ENCODE measurements at places on chromosomes 2 and 18.
A peak's percentile ranks its signal among the peaks of the same experiment; 100 is the strongest.

GRCh38 chr2:106941372-106941993 is 55.5 kb upstream of the ST6GAL2 start:
- no peak for DNase-seq

- no peak for DNase-seq
These were observed 87.7 kb downstream of the RAPGEF4 start for GRCh38 chr2:172823261-172823850.

DNA sequence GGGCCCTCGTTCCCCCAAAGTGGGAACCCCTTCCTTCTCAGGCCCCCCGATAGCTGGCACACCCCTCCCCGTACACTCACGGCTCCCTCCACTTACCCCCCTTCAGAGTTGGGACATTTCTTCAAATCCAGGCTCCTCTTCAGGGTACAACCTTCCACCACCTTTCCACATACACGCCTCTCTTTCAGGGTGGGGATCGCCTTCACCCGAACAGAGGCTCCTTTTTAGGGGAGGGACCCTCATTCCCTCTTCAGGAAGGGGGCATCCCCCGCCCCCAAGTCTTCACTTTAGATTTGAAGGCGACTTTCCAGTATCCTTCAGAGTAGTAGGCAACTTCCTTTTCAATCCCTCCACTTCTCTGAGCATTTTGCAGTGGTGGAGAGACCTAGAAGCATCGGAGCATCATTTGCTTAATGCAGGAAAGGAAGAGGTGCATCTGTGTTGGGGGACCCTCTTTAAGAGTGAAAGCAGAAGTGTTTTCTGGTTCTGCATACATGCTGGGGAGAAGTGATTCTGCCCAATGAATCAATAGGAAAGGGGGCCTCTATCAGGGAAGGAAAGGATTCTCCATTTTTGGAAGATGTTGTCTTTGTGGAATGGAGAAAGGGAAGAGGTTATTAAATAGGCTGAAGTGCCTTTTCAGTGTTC is 845 bp downstream of the EML4 start:
- DNase-seq, result no peak

GRCh38 chr2:29724282-29724681 is 197.1 kb downstream of the ALK start:
- DNase-seq, result no peak

- DNase-seq, result no peak
These were observed 72.4 kb downstream of the ID2 start for GRCh38 chr2:8754106-8754776.

GRCh38 chr2:239018271-239019182 is 170.6 kb downstream of the TWIST2 start:
- no peak for DNase-seq

GRCh38 chr2:86229221-86229620 is 30.0 kb downstream of the MRPL35 start:
- DNase-seq, result no peak

- no peak for DNase-seq
These were observed 145.1 kb upstream of the CCDC195 start for GRCh38 chr2:224861266-224861665.

DNA sequence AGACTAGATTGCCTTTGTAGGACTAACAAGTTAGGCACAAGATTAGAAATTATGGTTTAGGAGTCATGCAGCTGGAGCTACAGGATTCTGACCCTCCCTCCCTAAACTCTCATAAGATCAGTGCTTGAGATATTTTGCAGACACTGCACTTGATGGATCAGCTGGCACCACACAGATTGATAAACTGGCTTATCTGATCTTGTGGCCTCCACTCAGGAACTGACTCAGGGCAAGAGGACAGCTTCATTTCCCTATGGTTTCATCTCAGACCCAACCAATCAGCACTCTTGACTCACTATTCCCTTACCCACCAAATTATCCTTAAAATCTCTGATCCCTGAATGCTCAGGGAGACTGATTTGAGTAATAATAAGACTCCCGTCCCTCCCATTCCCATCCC is 152.3 kb downstream of the DIS3L2 start:
- no peak for DNase-seq

DNA sequence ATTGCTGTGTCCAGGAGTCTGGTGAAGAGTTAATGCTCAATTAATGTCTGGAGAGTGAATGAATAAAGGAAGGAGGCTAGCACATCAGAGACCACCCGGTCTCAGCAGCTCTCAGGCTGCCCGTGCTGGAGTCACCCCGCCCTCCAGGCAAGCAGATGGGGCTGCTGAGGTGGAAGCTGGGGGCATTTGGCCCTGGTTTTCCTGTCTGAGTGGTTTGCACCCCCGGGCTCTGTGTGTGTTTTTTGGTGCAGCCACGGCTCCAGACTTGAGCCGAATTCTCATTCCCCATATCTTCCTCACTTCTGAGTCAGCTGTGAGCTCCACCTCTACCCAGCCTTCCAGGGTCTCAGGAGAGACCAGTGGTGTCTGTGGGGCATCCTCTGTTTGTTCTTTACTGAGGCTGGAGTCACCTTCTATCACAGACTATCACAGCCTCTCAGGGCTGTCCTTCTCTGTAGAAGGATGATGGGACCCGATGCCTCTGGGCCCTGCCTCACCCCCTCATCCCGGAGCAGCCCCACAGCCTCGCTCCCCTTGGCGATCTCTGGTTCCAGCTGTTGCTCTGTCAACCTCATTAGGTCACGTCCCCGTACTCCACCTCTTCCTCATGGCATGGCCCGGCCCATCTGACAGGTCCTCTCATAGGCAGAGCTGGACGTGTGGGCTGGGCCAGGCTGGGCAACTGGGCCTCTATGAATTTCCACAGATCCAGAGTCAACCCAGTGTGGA is 60.8 kb downstream of the HS1BP3 start:
- DNase-seq, result peak; percentile 16

Measured in ovary (tissue), 10 donors.